Suprapubic skin (tissue), 4 donors: ENCODE measurements at places on chromosomes 5 and 9.

- no peak for DNase-seq
Observed at GRCh38 chr9:93170571-93170970, 13.4 kb upstream of the WNK2 start.

DNA sequence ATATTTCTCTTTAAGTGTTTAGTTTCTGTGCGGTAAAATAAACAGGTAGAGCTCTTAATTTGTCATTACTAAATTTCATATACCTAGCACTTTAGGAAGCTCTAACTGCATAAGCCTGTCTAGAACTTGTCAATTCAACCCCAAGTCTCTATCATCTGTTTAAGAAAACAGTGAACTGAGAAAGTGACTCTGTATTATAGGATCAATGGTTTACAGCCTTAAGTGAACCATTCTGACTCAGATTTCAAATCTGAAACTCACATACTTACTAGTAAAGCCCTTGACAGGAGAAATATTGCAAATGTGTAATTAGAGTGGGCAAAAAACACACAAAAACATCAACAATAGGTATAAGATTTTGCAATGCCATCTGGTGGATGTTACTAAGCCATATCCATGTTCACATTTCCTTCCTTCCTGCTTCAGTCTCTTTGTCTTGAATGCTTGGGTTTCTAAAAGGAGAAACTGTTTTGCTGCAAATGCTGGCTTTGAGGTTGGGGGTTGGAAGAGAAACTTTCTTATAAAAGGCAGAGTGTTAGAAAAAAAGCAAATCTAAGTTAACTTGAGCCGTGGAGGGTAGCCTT is 101.8 kb downstream of the DOCK8 start:
- DNase-seq, result no peak

DNA sequence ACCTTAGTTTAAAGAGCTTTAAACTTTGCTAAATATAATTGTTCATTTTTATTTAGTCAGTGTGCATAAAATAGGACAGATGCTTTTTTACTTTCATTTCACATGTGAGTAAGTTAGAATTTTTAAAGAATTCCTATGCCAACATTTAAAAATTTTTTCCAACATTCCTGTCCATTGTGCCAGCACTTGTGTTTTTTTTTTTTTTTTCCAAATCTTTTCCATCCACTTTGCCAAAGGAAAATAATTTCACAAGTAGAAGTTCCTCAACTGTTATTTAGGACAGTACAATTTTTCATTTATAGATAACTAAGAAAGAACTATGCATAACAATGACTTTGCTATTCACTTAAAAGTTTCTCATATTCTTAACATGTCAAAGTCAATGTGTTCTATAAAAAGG is 189.5 kb downstream of the ADAMTS6 start:
- no peak for DNase-seq

- no peak for DNase-seq
Observed at GRCh38 chr5:84696651-84697050, 312.0 kb upstream of the EDIL3 start.

DNA sequence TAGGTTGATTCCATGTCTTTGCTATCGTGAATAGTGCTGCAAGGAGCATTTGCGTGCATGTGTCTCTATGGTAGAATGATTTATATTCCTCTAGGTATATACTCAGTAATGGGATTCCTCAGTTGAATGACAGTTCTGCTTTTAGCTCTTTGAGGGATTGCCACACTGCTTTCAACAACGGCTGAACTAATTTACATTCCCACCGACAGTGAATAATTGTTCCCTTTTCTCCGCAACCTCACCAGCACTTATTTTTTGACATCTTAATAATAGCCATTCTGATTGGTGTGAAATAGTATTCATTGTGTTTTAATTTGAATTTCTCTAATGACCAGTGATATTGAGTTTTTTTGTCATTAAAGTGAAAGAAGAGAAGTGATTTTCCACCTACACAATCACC is 18.5 kb downstream of the IFNA5 start:
- DNase-seq, result no peak

GRCh38 chr5:99817796-99818195 is 717.4 kb upstream of the FAM174A start:
- no peak for DNase-seq

- no peak for DNase-seq
Observed at GRCh38 chr5:149893403-149893931, 51.1 kb downstream of the PDE6A start.

- DNase-seq, result no peak
Observed at GRCh38 chr5:83156001-83156400, 78.7 kb downstream of the XRCC4 start.

- no peak for DNase-seq
Observed at GRCh38 chr9:68678430-68678829, 26.6 kb upstream of the PIP5K1B start.

GRCh38 chr5:101539315-101539714 is 636.2 kb upstream of the ST8SIA4 start:
- DNase-seq, result no peak

- no peak for DNase-seq
Observed at GRCh38 chr9:113708821-113709713, 167.0 kb upstream of the ZNF618 start.

- DNase-seq, result no peak
Observed at GRCh38 chr9:88051138-88051537, 76.8 kb upstream of the CDK20 start.

DNA sequence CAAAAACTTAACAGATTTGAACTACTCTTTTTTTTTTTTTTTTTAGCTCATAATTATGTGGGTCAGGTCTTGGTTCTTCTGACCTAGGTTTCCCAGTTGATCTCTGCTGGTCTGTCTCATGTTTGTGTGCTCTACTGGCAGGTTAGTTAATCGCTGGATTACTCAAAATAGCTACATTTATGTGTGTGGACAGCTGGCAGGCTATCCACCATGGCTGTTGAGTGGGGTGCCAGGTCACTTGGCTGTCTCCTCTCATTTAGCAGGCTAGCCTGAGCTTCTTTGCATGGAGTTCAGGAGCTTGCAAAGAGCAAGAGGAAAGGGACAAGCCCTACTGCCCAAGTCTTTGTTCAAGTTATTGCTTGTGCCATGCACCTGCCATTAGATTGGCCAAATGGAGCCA is 9.3 kb downstream of the ADCY2 start:
- no peak for DNase-seq

GRCh38 chr9:22241024-22241423 is 205.6 kb upstream of the DMRTA1 start:
- DNase-seq, result no peak

DNA sequence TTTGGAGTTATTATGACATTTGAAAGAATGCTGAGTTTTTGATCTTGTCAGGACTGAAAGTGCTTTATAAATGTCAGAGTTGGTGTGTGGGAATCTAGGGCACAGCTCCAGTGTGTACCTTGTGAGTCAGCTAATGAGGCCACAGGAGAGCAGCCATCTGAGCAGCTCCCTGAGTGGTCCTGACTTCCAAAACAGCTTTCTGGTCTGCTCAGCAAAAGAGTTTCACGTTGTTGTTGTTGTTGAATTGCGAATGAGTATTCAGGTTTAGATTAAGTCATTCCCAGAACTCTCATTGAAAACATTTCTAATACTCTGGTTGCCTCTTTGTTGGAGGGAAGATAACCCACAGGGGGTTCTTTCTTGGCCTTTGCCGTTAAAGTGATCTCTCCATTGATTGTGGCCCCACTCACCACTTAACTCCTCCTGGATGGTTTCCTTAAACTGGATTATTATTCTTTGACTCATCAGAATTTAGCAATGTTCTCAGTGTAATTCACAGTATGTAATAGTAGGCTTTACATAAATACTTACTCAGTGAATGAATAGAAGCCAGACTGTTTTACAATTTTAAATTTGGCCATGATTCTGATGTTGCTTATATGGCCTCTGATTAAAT is 125.1 kb upstream of the SGCD start:
- DNase-seq, result no peak

DNA sequence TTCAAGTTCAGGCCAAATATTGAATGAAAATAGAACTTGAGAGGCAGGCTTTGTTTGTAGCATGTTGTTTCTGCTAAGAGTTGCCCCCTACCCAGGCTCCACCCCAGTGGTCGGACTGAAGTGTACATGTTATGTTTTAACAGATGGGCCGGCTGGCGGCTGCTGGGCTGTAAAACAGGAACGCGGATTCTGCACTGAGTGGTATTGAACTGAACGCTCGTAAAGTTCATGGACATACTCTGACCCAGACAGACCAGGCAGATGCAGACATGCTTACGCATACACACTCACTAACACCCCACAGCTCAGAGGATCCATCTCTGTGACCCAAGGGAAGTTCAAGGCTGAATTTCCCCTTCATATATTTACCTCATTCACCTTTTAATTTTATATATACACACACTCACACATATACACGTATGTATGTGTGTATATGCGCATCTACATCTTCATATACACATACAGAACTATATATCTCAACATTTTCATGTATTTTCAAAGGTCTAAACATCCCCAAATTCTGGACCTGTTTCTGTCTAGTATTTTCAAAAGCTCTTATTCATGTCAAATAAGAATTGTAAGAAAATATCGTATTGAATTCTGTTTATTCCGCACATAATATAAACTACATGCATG is 1.4 kb downstream of the MARCHF3 start:
- DNase-seq, result no peak

GRCh38 chr5:78659714-78660113 is 11.1 kb upstream of the LHFPL2 start:
- DNase-seq, result no peak
